AG04450 (cell line): ENCODE measurements at places on chromosomes 12 and 14.

GRCh38 chr14:89089330-89089729 is 264.9 kb downstream of the TTC8 start:
- no peak for DNase-seq

DNA sequence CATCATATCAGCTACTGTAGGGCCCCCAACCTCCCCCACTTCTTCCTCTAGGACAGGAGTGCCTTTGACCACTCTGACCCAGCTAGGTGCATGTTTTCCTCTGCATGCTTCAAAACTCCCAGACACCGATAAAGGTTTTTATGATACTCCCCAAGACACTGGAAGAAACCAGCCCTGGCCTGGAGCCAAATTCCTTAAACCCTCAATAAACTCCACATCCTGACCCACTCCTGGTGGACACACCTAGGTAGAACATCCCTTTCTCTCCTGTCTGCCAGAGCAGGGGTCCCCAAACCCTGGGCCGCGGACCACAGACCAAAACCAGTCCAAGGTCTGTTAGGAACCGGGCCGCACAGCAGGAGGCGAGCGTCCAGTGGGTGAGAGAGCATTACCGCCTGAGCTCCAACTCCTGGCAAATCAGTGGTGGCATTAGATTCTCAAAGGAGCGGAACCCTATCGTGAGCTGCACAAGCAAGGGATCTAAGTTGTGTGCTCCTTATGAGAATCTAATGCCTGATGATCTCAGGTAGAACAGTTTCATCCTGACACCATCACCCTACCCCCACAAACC is 49.6 kb downstream of the NT5DC3 start:
- no peak for DNase-seq

DNA sequence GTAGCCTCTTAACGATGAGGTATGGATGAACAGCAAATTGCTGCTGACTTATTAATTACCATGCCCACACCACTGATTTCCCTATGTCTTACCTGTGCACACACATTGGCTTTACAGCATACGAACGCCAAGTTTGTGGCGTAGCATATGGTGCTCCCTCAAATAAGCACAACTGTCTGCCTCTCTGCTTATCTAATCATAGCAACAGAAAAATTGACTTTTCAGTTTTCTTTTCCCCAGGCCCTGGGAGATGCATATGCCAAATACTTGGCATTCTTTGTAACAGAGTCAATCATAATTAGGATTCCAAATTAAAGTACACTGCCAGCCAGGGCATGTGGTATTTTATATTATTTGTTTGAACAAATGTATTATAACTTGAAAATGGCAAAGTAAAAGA is 625.5 kb downstream of the DIO2 start:
- no peak for DNase-seq

DNA sequence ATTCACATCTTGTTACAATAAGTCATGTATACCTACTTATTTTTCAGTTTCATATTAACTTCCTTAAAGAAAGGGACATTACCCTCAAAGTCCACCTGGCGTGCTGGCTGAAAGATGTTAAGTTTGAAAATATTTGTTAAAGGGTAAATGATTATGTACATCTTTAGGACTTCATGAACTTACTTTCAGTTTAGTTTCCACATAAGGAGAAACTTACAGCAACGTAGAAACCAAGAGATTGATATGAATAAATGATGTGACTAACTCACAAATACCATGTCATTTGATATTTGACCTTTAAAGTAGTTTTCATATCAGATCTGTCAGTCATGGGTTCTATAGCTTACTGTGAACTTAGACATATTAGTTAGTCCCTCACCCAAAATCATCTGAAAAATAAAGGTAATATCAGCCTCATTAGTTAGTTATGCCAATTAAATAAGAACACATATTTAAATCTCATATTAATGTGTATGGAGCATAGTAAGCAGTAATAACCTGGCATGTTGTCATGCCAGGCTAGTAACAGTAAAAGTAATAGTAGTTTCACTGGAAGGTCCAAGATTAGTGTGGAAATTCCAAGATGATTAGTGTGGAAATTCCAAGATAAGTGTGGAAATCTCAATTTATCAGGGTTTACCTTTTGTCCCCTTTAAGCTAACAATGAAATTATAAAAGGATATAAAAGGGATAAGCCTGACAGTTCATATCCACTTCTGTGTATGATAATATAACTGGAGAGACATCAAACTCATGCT is 1.9 kb upstream of the CLEC2D start:
- DNase-seq: no peak

- no peak for DNase-seq
Observed at GRCh38 chr12:45629292-45629691, 100.2 kb upstream of the ARID2 start.

DNA sequence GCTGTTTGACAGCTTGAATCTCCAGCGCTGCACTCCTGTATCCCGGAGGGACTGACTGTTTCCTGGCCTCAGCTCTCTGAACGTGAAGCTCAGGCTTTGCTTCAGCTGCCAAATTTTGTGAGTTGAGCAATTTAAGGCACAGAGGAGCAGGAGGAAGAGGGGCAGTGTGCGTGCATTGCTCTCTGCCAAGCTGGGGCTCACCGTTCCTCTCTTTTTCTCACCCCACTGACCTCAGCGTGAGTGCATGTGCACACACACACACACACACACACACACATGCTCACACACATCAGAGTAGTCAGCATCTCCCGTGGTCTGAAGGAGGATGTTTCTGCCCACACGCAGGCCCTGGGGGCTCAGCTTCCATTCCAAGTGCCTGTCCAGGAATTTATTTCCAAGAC is 27.8 kb upstream of the BDKRB2 start:
- DNase-seq: peak; percentile 89

DNA sequence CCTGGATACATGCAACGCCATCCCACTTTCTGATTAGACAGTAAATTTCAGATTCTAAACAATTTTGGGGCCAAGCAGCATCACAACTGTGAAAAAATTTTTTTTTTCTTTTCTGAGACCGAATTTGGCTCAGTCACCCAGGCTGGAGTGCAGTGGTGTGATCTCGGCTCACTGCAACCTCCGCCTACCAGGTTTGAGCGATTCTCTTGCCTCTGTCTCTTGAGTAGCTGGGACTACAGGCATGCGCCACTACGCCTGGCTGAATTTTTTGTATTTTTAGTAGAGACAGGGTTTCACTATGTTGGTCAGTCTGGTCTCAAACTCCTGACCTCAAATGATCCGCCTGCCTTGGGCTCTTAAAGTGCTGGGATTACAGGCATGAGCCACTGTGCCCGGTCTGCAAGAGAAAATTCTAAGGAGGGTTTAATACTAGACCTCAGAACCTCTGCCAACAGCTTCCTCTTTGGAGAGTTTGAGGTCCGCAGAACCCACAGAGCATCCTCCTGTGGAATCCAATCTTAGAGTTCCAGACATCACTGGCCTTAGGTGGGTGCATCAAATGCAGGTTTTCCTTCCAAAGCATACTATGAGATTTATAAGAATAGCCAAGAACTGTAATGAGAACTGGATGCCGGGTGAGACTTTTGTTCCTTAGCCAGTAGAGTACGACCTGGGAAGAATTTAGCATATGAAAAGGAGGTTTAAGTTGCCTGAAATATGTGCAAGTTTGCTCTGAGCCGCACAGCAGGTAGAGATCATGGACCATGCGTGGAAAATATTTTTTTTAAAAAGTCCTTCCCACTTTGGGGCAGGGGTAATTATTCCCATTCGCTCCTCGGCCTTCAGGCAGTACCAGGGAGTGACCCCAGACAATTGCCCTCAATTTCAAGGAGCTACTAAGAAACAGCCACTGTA is 7.8 kb upstream of the PHC1 start:
- DNase-seq: no peak

DNA sequence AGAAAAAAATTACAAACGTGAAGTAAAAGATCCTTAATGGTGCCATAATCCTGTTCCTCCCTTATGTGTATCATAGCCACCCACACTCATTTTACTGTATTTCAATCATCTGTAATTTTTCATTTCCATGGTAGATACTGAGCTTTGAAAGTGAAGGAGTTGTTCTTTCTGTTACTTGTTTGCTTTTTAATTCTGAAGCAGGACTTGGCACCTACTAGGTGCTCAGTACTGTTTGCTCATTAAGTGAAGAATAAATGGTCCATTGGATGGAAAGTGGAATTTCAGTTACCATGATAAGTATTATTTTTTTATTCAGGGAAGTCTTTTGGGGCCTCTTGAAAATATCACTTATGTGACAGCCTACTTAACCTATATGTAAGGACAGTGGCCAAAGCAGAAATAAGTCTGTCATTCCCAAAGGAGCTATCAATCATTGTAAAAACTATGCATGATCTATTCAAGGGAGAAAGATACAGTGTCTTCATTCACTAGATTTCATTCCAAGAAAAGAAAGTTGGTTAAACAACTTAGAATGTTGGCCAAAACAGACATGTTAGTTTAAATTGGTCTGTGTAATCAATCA is 1244.4 kb upstream of the SEL1L start:
- no peak for DNase-seq

DNA sequence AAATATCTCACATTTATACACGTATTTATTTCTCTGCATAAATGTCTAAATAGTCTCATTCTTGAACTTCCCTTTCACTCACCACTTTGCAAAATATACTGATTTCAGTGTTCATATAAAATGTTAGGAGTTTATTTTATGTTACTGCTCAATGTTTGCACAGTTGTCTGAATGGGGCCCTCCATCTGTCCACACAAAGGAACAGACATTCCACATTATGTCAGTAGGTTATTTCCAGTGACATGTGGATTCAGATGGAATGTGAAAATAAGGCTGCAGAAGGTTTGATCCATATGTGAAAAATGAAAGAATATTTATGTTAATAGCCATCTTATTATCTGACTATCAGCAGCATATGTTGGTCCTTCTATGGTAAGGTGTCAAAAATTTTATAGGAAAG is 994.4 kb upstream of the SEL1L start:
- no peak for DNase-seq

DNA sequence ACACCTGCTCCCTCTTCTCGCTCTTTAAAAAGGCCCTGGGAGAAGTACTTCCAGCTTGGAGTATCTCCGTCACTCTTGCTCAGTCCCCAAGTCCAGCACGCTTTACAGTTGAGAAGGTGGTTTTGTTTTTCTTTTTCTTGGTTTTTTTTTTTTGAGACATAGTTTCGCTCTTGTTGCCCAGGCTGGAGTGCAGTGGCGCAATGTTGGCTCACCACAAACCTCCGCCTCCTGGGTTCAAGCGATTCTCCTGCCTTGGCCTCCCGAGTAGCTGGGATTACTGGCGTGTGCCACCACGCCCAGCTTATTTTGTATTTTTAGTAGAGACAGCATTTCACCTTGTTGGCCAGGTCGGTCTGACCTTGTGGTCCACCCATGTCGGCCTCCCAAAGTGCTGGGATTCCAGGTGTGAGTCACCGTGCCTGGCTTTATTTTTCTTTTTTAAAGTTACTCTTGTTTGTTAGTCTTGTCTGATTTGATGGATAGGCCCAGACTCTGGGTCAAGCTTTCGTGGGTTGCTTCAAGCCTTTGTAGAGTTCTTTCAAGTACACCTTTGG is 1.9 kb downstream of the TDRD9 start:
- no peak for DNase-seq

GRCh38 chr12:97701901-97702300 is 239.3 kb downstream of the RMST start:
- DNase-seq: no peak

- no peak for DNase-seq
Observed at GRCh38 chr14:59925797-59926196, 5.9 kb downstream of the LRRC9 start.

DNA sequence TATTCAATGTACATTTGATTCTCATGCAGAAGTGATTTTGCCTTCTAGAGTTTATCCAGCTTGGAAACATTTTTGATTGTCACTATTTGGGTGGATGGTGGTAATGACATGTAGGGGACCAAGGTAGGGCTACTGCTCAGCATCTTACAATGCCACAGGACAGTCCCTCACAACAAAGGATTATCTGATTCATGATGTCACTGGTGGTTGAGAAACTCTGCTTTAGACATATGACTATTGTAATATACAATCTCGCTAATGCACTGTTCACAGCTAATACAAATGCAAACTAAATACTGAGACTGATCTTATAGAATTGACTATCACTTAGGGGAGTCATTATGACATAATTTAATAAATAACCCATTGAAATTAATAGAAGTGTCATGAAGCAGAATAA is 60.4 kb upstream of the BTG1 start:
- no peak for DNase-seq

DNA sequence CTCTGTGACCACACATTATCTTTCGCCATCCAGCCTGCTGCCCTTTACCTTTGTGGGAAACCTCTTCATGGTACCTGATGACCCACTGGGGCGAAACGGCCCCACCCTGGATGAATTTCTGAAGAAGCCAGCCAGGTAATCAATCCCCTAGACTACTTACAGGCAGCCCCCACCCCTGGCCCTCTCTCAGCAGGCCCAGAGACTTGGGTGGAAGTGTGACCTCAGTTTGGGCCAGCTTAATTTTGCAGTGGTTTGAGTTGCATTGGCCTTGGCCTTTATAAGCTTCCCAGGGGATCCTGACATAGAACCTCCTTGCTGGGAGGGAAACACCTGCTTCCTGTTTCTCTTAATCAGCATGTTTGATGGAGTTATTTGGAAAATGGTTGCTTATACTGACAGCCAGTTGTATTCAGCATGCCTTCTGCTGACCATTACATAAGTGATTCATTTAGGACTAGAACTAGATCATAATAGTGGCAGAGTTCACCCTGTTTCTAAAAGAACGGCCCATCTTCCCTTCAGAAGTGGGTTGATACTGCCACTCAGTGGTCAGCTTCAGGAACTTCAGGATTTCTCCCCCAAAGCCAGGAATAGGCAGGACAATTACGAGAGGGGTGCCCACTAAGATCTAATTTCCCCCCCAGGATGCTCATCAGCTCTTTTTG is 6.1 kb downstream of the SDR39U1 start:
- peak; percentile 49 for DNase-seq
